ENCODE measurements at places on chromosomes 11 and 22.

DNA sequence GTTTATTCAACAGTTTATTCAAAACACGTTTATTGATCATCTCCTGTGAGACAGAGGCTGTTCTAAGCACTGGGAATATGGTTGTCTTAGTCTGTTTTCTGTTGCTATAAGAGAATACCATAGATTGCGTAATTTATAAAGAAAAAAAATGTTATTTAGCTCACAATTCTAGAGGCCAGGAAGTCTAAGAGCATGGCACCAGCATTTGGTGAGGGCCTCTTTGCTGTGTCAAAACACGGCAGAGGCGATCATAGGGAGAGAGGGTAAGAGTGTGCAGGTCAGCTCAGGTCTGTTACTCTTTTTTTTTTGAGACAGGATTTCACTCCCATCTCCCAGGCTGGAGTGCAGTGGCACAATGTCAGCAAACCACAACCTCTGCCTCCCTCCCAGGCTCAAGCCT, 5.2 kb upstream of the IL17RA start:
- no peak for DNase-seq

DNA sequence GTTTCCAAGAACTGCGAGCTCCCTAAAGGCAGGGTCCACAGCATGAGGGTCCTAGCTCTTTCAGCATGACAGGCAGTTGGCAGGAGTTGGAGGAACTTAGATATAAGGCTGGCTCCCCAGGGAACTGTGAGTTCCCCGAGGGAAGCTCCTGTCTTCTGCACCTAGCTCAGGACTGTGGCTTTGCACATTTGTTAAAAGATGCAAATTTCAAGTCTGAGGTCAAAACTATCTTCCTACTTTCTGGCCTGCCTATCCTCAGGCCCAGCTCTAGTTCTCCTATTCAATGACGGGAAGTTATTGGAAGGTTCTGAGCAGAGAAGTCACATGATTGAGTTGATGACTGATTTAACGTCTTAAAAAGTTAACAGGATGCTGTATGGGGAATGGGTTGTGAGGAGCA, 11.7 kb upstream of the UCP3 start:
- no peak for DNase-seq

- DNase-seq: peak; percentile 7
Observed at GRCh38 chr22:18095101-18095805, 15.4 kb upstream of the TUBA8 start.

DNA sequence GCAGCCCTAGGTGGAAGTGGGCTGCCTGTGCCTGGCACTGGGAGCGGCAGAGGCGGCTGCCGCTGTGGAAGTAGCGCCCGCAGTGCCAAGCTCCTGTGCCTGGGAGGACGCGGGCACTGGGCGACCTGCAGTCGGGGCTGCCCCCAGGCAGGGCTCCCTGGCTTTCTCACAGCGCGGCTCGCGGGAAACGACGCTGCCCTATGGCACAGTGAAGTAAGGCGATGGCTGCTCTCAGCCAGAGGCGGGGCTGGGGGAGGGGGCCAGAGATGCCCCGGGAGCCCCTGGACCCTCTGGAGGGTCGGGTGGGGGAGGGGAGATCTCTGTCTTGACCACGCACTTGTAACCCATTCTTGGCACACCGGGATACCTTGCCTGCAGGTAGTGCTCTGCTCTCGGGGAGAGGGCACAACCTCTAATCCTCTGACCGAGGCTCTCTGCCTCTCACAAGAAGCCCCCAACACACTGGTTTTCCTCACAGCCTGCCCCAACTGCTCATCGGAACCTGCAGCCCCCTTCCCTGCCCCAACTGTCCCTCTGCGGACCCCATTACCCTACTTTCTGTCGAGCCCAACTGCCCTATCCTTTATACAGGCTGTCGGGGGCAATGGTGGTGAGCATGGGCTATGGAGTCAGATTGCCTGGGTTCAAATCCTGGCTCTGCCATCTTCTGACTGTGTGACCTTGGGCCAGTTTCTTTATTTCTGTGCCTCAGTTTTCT, 32.2 kb upstream of the TRIM29 start:
- no peak for DNase-seq

- no peak for DNase-seq
Observed at GRCh38 chr11:2869561-2870427, 15.8 kb downstream of the CDKN1C start.

GRCh38 chr11:65571940-65572339, 398 bp upstream of the FAM89B start:
- peak; percentile 48 for DNase-seq

DNA sequence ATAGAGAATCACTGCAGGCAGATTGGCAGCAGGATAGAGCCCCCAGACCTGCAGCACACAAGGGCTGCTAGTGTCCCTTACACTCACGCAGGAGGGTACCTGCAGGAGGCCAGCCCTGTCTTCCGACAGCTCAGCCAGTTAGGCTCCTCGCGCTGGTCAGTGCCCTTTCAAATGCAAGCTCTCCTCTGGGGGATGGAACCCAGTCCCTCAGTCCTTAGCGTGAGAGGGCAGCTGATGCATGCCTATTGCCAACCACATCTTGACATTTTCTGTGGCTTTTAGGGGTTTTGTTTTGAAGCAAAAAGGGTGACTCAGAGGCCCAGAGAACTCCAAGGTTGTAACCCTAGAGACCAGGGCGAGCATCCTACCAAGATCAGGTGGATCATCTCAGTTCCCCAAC, 40.0 kb downstream of the WNT11 start:
- no peak for DNase-seq
